ENCODE measurements at places on chromosomes 1 and 21.

DNA sequence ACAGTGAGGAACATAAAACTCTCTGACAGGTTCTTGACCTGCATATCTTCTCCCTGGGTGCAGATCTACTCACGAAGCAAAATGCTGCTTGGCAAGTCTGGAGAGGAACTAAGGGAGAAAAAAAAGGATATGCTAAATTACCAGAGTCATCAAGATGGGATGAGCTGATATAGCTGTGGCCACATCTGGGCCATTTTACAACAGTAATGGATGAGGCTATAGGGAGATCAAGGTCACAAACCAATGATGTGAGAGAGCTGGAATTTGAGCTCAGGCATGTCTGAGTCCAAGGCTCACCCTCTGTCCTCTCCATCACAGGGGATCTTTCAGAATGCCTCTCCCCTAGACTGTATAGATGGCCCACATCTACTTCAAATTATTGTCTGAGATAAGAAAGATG, 26.2 kb downstream of the ZMYND12 start:
- DNase-seq, result no peak

GRCh38 chr1:110594456-110595352, 11.5 kb downstream of the KCNA2 start:
- no peak for DNase-seq

GRCh38 chr1:234881893-234882771, 246.5 kb downstream of the TOMM20 start:
- no peak for DNase-seq

GRCh38 chr1:41381692-41382479, 20.7 kb downstream of the FOXO6 start:
- DNase-seq, result no peak

GRCh38 chr1:203300441-203301330, 4.6 kb upstream of the BTG2 start:
- no peak for DNase-seq

DNA sequence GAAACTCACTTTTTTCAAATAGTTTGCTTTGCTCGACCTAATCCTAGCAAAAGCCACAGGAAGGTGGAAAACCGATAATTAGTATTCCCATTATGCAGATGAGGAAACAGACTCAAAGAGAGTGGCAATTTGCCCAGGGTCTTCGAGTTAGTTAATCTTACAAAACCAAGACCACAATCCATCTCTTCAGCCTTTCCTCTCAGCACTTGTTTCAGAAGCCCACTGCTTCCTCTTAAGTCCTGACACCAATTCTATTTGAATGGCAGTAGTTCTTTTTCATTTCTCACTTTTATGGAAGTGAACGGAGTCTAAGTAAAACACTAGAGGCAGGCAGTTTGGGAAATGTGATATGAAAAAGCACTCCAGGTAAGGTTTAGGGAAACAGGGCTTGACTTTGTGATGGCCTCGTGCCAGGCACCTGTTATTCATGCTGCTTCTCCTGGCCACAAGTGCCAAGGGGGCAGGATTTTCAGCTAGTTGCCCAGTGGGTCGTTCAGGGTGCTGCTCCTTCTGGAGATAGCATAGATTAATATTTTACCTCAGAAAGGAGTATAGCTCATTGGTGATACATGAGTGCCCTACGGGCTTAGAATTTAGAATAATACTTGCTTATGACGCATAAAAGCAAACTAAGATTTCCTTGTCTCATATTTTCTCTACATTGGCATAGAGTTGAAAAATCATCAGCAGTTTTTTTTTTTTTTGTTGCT, 76.6 kb upstream of the NRIP1 start:
- no peak for DNase-seq

GRCh38 chr1:32487182-32487581, 22.3 kb downstream of the ZBTB8B start:
- DNase-seq, result no peak

DNA sequence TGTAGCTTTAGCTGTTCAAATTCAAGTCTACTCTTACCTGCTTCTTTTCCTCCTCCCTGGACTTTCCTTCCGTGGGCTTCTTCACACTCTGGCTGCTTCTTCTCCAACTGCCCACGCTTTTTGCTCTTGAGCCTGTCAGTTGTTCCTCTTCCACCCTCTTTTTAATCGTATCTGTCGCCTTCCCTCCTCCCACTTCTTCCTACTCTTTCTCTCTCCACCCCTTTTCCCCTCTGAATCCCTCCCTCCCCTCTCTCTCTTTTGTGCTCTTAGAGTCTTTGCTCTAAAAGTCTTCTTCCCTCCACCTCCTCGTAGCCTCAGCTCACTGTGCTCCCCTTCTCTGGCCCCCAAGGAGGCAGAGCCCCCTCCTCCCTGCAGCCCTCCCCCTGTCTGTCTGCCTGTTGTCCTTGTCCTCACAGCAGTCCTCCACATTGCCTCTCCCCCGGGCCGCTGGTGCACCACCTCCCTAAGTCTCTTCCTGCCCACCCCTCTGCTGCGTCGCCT, 12.9 kb upstream of the GJA5 start:
- DNase-seq, result no peak

DNA sequence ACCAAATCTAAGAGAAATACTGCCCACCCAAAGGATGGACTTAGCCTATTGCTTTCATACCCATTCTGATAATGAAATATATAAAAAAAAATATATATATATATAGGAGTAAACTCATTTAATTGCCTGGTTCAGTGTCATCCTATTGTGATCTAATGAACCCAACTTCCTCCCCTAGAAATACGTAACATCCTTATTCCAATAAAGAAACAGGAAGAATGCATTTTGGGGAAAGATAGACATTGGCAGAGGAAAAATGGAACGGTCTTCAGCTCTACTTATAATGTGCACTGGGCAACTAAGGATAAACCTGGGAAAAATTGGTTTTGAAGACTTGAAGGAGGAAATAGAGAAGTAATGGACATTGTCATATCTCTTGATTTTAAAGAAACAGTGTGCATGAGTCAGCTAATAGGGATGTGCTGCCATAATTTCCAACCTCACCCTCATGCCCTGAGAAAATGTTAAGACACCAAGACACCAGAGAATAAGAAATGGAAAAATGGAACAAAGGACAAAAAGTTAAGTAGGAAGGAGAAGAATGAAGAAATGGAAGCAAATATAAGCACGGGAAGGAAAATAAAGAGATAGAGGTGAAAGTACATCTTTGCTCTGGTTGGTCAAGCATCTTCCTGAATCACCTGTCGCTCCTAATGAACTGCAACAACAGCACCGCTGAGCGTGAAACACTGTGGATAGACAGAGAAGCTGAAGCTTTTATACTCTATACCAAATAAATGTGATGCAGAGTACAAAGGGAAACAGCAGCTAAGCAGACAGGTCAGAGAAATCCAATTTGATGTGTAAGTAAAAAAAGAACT, 5.4 kb downstream of the UBR4 start:
- DNase-seq, result no peak

- no peak for DNase-seq
Measured at GRCh38 chr1:38293567-38293966, 247.0 kb upstream of the POU3F1 start.

DNA sequence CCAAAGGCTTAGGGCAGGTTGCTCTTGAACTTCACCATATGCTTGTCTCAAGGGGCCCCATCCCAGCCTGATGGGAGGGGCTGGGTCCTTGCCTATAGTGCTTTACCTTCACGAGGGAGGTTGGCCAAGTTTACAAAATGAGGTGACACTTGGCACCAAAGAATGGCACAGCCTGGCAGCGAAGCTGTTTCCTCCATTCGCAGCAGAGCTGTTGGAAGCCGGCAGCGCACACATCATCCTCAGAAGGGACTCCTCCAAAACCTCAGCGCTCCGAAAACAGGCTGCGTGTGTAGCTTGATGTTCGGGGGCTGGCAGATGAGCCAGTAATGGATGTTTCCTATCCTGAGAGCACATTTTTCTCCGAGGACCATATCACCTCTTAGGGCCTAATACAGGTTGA, 116.8 kb downstream of the KAZN start:
- DNase-seq, result no peak

All from activated CD4-positive, alpha-beta T cell treated with anti-CD3 and anti-CD28 coated beads for 1 hour (primary cell).